ENCODE measurements at places on chromosomes 1 and 21.

DNA sequence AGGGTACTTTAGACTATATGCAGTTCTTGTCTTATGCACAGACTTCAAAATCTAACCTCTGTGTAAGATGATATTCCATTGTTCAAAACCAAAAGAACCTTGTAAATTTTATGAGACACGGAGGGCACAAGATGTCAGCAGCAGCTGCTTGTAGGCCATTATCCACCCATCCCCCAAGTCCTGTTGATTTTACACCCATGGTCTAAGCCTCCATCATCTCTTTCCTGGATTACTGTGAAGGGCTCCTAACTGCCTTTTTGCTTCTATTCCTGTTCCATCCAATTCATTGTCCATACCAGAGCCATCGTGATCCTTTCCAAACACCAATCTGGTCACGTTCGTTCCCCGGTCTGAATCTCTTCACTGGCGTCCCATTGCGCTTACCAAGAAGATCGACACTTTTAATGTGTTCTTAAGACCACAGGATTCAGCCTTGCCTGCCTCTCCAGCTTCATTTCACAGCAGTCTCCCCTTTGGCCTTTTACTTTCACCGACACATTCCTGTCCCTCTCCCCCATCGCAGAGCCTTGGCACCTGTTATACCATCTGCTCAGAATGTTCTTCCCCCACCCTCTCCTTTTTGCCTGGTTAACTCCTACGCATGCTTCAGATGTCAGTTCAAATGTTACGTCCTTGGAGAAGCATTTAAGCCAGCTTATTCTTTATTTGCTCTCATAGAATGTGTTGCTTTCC is 107.3 kb upstream of the POU3F1 start:
- no peak for DNase-seq

DNA sequence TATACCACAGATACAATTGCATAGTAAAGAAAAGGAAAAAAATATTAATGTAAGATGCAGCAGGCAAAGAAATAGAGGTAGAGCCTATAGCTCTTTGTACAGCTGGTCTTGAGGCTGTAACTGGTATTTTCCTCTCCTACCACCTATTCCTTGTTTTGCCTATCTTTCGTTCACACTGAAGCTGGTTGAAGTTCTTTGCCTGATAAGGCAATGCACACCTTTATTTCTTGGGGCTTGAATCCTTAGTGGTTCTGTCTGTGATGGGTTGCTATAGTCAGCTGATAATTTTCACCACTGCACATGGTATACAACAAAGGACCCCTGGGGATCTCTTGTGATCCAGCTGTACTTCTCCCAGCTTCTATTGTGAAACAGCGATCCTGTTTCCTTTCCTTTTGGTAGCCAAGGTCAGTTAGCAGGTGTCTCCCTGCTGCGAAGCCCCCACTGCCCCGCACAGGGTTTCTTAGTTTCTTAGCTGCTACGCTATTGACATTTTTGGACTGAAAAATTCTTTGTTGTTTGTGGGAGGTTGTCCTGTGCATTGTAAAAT is 9.9 kb upstream of the TSNAX start:
- DNase-seq: no peak

DNA sequence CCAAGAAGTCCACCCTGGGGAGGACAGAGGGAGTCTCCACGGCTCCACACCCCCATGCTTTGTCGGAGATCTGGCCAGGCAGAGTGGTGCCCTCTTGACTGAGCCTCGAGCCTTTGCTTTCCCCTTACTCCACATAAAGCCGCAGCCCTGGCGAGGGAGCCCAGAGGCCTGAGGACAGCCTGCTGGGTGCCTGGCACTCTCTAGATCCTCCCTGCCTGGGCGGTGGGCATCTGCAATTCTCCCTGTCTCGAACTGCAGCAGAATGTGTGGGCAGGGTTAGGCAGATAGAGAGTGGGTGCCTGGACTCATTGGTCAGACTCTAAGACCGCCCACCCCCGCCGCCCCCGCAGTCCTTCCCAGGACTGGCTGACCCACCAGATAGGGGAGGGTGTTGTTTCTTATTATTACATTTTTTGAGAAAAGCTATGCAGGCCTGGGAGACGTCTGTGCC is 13.9 kb downstream of the EPHX1 start:
- no peak for DNase-seq

DNA sequence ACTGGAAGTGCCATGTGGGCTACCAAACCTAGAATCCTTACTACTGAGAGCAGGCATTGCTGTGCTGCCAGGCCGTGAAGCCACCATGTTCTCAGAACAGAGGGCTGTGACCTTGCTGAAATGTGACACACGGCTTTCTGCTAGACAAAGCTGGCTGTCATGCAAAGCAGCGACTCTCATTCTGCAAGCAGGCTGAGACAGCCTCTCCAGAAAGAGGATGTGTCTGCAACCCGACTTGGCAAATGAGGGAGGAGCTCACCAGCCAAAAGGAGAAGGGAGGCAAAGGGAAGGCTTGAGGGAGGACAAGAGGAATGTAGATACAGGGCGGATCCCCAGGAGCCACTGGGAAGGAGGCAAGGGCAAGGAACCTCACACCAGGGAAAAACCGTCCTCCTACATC is 85.7 kb upstream of the KRTAP19-8 start:
- DNase-seq: no peak

DNA sequence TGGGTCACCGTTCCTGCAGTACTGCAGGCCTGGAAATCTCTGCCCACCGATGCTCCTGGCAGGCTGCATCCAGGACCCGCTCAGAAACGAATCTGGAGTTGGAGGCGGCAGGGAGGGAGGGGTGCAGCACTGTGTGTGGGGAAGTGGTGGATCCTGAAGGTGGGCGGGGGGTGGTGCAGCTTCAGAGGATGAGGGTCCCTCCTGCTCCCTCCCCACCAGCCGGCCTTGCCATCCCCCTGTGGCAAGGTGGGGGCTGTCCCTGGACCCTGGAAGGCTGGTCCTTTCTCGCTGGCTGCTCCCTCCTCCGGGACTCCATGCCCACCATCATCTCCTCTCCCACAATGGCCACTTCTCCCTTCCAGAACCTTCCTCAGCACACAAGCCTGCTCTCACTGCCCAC is 60.4 kb downstream of the B3GALT5 start:
- DNase-seq: no peak
